ENCODE measurements at places on chromosomes 12 and 14.

DNA sequence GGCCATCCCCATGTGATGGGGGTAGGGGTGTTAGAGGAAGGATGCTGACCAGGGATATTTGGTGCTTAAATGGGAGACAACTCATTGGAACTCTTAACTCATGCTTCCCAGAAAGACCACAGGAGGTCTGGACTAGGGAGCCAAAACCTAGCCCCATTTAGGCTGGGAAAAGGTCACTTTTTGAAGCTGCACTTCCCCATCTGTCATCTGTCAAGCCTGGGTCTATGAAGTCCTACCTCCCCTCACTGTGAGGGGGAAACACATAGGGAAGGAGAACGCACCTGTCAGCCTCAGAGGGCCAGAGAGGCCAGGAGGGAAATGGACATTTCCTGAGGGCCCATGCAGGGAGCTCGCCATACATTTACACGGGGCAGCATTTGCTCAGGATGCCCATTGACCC is 321.0 kb downstream of the BCL11B start:
- no peak for DNase-seq

GRCh38 chr12:10395390-10395998 is 5.7 kb upstream of the KLRK1 start:
- DNase-seq = no peak

- DNase-seq = no peak
These were observed 6.4 kb downstream of the GAS2L3 start for GRCh38 chr12:100579844-100580243.

GRCh38 chr14:51871846-51872245 is 11.4 kb downstream of the GNG2 start:
- no peak for DNase-seq

DNA sequence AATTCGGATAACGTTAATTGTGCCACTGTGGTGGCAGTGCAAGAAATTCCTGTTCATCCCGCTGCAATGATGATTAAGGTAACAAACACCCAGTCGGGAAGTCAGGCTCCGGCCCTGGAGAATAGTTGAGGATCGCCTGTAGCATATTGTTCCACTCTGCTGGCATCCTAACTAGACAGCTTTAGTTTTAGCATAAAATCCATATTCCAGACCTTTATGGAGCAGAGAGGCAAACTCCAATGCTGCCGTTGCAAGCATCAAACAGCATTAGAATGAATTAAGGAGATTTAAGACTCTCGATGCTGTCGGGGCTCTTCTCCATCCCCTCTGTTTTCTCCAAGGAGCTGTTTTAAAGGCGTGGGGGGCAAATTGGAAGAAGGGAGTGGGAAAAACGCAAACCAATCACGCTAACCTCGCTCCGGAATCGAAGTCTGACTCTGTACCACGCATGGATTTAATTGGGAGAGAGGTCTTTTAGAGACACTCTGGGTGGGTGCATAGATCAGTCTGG is 660.4 kb downstream of the VRK1 start:
- no peak for DNase-seq
